Hypothalamus (tissue), 51 donors: ENCODE measurements at places on chromosomes 16 and 17.

DNA sequence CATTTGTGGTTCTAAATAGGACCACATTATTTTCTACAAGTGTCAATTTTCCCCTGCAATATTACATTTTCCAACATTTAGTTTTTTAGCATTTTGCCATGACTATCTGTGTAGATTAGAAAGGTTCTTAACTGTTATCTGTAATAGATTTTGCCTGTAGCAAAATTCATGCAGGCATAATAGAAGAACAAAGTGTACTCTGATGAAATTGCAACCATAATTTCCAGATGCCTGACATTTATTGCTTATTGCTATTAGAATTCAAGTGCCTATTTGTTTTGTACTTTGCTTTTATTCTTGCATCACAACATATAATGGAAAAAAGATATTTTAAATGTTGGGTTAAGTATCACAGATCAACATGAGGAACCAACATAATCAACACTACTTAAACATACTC, 337.7 kb downstream of the TOX3 start:
- no peak for DNase-seq

- no peak for DNase-seq
Measured at GRCh38 chr16:61246592-61246991, 789.6 kb downstream of the CDH8 start.

DNA sequence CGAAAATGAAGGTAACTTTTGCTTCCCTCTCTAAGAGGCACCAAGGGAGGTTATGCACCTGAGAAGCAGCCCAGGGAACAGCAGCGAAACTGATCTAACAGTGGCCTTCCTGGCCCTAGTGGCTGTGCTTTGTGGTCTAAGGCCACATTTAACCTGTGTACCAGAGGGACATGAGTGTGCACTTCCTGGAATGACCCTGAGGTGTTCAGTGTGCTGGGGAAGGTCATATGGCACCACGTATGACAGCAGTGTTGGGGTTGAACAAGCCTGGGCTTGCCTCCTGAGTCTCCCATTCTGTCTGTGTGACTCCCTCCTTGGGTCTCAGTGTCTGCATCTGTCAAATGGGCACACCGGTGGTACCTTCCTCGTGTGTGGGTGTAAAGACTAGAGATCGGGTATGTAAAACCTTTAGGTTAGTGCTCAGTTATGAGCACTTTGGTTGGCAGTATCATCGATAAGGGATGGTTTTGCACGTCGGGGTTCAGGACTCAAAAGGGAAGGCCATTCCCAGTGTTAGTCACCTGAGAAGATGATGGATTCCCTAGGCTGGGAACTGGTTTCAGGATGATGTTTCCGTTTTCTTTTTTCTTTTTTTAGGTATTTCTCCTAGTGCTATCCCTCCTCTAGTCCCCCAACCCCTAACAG, 31.9 kb downstream of the PLCG2 start:
- no peak for DNase-seq

- DNase-seq: no peak
Measured at GRCh38 chr16:30010844-30011713, at the start of gene DOC2A. Gene DOC2A (minus strand): TSS chr16:30011027. CDS start chr16:30010222, 805 bp downstream.

DNA sequence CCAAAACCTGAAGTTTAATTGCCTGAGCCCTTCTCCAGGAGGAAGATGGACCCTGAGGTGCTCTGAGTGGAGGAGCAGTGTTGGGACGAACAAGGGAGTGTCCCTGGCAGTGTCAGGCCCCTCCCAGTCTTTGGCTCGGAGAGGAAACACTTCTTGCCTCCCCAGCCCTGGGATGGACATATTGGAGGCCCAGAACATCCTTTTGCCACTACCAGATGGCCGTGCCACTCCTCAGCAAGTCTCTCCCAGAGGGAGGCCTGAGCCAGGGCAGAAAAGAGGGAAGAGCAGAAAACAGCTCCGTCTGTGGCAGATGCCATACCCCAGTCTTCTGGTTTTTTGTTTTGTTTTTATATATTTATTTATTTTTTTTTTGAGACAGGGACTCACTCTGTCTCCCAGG, 91.5 kb upstream of the CRHR1 start:
- no peak for DNase-seq

GRCh38 chr17:78883089-78883532, 19.9 kb downstream of the CEP295NL start:
- no peak for DNase-seq

- DNase-seq: no peak
Measured at GRCh38 chr17:45291171-45291805, 25.5 kb downstream of the MAP3K14 start.

DNA sequence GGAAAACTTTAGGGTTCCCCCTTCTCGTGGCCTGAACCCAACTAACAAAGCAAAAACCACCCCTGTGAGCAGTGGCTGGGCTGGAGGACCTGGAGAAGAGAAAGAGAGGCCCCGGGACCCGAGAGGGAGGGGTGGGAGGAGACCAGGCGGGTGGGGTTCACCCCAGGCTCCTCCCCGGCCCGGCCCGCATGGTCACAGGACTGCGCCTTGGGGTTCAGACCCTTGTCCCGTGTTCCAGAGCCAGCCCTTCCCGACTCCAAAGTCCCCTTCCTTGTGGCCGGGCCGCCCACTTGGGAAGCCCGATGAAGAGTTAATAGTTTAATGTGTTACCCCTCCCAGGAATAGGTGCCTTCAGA, 852 bp downstream of the MARVELD3 start:
- no peak for DNase-seq

- DNase-seq: peak; percentile 82
Measured at GRCh38 chr17:81119223-81120148, 45.8 kb upstream of the PVALEF start.

GRCh38 chr16:23676924-23677480, 1.7 kb upstream of the PLK1 start:
- no peak for DNase-seq
